ENCODE measurements at places on chromosomes 5 and 9.

GRCh38 chr9:127640908-127641545 lies 28.9 kb downstream of the STXBP1 start:
- no peak for DNase-seq

GRCh38 chr9:75041041-75041440 lies 12.9 kb upstream of the CARNMT1 start:
- DNase-seq = no peak

GRCh38 chr5:164600274-164600673 lies 1094.9 kb downstream of the MAT2B start:
- DNase-seq = no peak

GRCh38 chr5:155767470-155767869 lies 559.5 kb upstream of the SGCD start:
- DNase-seq = no peak

- no peak for DNase-seq
Observed at GRCh38 chr9:37163299-37163698, 42.9 kb downstream of the ZCCHC7 start.

DNA sequence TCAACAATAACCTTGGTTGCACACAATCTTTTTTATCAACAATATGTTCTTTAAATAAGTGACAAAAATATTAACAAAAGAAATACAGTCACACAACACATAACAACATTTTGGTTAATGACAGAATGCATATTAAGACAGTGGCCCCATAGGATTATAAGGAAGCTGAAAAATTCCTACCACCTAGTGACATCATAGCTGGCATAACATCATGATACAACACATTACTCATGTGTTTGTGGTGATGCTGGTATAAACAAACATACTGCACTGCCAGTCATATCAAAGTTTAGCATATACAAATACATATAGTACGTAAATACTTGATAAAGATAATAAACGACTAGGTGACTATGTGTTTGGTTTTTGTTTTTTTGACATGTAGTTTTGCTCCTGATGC lies 344.8 kb upstream of the POU5F2 start:
- DNase-seq = no peak

DNA sequence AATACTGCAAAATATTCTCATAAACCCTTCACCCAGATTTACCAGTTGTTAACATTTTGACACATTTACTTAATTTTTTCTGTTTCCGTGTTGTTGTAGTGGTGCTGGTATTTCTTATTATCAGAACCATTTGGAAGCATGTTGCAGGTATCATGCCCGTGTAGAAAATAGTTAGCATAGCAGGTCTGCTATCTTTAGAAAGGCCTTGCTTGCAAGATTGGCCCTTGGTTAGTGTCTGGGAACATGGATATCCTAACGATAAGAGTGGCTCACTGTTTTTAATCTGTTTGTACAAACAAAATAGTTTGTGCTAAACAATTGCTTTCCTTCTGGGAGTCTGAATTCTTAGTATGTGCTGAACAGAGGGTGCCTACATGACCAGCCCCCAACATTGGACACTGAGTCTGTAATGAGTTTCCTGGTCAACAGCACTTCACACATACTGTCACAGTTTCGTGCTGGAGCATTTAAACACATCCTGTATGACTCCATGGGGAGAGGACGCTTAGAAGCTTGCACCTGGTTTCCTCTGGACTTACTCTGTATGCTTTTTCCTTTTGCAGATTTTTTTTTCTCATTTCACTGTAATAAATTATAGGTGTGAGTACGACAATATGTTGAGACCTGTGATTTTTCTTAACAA lies 66.9 kb downstream of the MAN2A1 start:
- DNase-seq = no peak

GRCh38 chr9:6590334-6590733 lies 55.2 kb downstream of the GLDC start:
- no peak for DNase-seq

DNA sequence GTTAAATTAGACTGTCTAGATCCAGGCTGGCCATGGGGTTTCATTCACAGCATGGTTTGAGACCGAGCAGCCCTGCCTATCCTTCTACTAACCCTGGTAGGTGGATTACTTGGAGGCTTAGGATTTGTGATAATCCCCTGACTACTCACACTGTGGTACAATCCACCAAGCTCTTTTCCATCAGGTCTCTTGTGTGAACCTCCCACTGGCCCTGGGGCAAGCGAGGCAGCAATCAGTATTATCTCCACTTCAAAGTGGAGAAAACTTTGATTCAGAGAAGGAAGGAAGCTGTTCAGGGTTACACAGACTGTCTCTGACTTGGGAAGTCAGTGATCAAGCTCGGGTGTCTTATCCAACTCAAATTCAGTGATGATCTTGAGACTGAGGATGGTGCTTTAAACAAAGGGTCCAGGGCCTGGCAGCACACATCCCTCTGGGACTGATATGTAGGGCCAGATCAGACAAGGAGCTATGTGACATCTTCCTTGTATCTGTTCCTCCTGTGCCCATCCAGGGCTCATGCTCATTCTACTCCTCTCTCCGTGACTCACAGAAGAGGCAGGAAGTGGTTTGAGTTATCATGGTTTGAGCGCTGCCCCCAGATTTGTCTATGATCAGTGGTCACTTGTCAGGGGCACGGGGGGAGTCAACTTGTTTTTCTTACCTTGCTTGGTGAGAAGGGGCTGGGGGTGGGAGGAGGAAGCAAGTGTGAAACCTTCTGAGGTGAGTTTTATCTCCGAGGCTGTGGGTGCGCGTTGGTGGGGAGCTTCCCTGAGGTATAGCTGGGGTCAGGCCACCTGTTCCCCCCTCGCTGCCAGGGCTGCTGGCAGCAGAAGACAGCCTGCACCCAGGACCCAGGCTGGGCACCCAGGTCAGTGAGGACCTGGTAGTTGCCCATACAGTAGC lies 48.6 kb downstream of the RGS3 start:
- peak; percentile 42 for DNase-seq

DNA sequence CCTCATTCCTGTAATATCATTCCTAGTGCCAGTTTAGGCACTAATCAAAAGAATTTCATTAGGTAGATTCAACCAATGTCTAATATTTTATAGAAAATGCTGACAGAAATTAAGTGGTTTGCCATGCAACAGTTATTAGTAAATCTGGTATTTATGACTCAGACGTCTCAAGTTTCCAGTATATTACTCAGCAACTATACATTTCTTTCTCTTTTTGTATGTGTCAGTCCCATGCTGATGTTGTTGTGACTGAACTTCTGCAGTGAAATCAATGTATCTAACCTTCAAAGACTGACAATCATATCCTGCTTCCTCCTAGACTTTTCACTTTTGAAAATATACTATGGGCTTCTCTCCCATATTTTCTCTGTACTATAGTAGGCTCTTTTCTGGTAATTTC lies 822.5 kb downstream of the NR2F1-AS1 start:
- no peak for DNase-seq

DNA sequence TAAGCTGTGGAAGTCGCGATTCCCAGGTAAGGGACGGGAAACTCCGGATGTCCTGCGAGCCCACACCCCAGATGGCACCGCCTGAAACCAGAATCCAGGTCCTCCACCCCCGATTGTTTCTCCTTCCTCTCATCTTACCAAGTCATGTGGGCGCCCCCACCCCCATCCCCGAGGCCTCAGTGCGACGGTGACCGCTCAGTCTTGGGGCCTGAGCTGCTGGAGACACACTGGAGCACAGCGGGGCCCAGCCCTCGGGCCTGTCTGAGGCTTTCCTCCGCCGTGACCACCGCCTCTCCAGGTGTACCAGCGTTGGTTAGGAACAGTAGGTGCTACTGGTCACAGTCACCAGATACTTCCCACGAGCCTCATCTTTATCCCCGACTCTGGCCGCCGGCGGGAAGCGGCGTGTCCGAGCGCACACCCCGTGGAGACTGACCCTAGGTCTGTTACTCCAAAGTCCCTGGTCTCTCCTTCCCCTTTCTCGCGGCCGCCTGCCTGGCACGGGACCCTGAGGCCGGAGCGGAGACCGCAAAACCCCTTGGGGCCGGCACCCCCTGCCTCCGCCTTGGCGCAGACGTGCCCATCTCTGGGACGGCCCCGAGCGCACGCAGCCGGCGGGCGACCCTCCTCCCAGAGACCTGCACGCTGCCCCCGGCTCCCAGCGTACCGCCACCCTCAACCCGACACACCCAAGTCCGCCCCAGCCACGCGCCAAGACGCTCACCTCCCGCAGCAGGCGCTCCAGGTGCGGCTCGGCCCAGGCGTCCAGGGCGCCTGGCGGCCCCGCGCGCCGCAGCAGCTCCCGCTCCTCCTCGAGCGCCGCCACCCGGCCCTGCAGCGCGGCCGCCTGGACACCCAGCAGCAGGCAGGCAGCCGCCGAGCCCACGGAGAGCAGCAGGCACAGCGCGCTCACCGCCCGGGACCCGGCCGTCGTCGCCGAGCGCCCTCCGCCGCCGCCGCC lies 733 bp downstream of the COL23A1 start:
- DNase-seq = peak; percentile 15

DNA sequence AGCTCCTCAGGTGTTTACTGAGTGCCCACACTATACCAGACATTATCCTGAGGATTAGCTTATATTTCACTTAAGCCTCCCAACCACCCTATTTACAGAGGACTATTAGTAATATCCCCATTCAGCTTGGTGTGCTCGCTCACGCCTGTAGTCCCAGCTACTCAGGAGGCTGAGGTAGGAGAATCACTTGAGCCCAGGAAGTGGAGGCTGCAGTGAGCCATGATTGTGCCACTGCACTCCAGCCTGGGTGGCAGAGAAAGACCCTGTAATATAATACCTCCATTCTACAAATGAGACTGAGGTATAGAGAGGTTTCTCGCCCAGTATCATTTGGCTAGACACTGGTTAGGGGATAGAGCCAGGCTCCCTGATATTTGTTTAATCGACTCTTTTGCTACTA lies 18.0 kb upstream of the MATR3 start:
- no peak for DNase-seq

GRCh38 chr5:92518318-92518904 lies 1062.6 kb downstream of the NR2F1-AS1 start:
- no peak for DNase-seq

DNA sequence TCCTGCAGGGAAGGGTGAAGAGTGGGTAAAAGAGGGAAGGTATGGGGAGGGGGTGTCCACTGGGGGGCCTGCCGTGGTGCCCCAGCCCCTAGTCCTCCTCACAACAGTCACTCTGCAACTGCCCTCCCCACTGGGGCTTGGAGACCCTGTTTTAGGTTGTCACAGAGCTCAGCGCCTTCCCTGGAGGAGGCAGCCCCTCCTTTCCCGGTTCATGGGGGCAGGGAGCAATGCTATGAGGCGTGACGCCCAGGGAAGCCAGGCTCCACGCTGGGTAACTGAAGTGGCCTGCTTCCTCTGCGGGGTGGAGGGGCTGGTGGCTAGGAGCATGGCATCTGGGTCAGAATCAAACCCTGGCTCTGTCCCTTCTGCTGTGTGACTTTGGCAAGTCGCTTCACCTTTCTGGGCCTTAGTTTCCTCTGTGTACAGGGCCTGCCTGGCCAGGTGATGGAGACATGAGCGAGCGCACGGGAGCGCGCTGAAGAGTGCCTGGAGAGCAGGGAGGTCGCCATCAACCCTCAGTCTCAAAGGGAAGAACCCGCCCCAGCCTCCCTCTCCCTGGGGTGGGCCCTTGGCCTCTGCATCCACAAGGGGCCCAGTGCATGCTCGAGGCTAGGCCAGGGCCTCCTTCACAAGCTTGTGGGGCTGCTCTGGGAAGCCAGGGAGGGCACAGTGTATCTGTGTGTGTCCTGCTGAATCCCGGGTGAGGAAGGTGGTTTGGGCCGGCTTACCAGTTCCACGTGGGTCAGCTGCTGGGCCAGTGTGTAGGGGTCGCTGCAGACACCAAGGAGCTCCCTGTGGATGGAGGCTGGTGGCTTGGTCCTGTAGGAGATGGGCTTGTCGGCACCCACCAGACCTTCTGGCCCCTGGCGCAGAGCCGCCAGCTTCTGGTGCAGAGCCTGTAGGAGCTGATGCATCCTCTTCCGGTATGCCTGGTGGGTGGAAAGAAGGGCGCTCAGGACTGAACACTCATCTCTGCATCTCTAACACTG lies 56.4 kb upstream of the RNF130 start:
- DNase-seq = no peak

- no peak for DNase-seq
Observed at GRCh38 chr5:133610489-133611356, 1.6 kb downstream of the FSTL4 start.

GRCh38 chr9:70573308-70573707 lies 158.9 kb upstream of the KLF9 start:
- no peak for DNase-seq

DNA sequence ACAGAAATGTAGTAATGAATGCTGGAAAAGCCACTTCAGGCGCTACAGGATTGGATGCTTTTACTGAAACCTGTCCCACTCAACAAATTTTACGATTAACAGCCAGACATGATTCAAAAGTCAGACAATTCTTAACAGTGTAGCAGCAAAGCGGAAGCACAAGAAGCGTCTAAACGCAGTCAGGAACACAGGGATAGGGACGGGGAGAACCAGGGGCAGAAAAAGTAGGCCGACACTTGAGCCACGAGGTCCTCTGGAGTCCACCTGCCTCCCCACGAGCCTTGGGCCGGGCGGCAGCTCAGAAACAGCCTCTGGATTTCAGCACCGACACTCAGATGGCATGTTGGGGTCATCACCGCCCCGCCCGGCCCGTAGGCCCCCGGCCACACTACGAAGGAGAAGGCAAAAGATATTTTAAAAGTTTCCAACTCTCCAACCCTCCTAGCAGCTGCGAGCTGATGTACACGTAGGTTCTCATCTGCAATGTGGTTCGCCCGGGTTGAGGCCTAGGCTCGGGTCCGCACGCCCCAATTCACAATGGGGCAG lies 615 bp downstream of the RACK1 start:
- no peak for DNase-seq

DNA sequence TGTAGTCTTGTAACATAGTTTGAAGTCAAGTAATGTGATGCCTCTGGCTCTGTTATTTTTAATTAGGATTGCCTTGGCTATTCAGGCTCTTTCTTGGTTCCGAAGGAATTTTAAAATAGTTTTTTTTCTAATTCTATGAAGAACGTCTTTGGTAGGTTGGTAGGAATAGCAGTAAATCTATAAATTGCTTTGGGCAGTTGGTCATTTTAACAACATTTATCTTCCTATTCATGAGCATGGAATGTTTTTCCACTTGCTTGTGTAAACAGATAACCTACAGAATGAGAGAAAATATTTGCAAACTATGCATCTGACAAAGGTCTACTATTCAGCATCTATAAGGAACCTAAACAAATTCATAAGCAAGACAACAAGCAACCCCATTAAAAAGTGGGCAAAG lies 173.2 kb upstream of the TRPC7 start:
- DNase-seq = no peak

DNA sequence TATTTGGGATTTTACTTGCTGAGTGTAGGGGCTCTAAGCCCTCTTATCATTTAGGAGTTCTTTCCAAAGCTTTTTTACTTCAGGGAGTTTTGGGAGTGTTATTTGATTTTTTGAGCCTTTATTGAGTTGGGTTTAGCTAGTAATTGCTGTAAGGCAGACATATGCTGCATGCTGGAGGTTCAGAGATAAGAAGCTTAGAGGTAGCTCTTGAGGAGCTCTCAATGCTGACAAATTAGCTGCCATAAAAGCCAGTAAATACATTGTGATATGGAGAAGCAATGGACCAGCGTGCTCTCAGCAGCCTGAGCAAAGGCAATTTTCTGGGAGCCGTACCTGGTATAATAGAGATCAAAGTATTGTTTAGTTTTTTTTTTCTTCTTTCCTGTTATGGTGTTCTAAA lies 11.6 kb downstream of the ARHGEF28 start:
- no peak for DNase-seq

GRCh38 chr5:159819591-159820411 lies 96.5 kb upstream of the ADRA1B start:
- DNase-seq = no peak
